Esophagus (tissue), 2 donors: ENCODE measurements at places on chromosomes 5 and 9. TPM values are rescaled to one million over a fixed set of nuclear protein-coding genes. Genes with fewer than 3 reads are reported as not detected.

The ROPN1L gene
- polyA plus RNA-seq, result 0.11 TPM

The INSL4 gene
- not detected for polyA plus RNA-seq

The PGM5 gene
- 5.3 TPM for polyA plus RNA-seq

The UBE2QL1 gene
- 0.53 TPM for polyA plus RNA-seq

The CDH6 gene
- 0.31 TPM for polyA plus RNA-seq

The RXRA gene
- 31.4 TPM for polyA plus RNA-seq

The TAF1L gene
- not detected for polyA plus RNA-seq

The RNF183 gene
- 2.3 TPM for polyA plus RNA-seq

The SLC4A9 gene
- polyA plus RNA-seq, result 0.14 TPM

The HTR1A gene
- not detected for polyA plus RNA-seq

The PDZD2 gene
- polyA plus RNA-seq, result 6.6 TPM

The B4GALT1 gene
- polyA plus RNA-seq, result 26.0 TPM

The CNTNAP3 gene
- 4.5 TPM for polyA plus RNA-seq

The SLC36A2 gene
- not detected for polyA plus RNA-seq
